ENCODE measurements at places on chromosomes 3 and 15.

- DNase-seq = no peak
Observed at GRCh38 chr3:142152384-142152783, 3.0 kb upstream of the TFDP2 start.

DNA sequence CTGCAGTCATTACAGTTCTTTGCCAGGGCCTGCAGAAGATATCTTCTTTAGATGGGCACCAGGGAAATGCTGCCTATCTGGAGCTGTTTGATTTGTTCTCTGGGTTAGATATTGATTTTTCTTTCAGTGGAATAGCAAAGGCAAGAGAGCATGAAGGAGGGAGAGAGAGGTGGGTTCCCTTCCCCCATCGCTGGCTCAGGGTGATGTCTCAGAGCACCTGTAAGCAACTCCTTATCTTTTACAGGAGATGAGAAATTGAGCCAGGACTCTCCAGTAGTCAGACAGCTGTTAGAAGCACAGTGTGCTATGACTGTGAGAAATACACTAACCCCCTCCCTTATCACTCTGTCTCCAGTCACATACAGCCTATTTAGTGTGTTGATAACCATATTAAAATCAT lies 89.3 kb upstream of the SLC24A5 start:
- no peak for DNase-seq

GRCh38 chr3:129727707-129728106 lies 121.2 kb upstream of the PLXND1 start:
- DNase-seq = no peak

GRCh38 chr3:61562721-61563312 lies 1.4 kb downstream of the PTPRG start:
- no peak for DNase-seq

DNA sequence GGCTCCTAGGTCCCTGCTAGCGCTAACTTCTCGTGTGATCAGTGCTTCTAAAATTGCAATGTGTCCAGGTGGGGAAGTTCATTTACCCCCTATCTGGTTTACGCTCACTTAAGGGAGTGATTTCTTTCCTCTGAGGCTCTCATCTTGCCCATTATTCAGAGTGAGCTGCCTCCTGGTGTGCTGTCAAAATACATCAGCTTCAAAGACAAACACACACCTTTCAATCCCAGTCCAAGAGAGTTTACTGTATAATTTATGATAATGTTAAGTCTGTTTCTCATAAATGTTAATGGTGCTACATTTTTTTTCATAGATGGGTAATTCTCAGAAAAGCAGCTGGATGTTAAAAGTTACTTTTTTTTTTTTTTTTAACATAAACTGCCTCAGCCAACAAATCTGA lies 112.3 kb downstream of the RORA start:
- DNase-seq = no peak

- no peak for DNase-seq
Observed at GRCh38 chr15:58840048-58840447, 68.9 kb downstream of the MINDY2 start.

DNA sequence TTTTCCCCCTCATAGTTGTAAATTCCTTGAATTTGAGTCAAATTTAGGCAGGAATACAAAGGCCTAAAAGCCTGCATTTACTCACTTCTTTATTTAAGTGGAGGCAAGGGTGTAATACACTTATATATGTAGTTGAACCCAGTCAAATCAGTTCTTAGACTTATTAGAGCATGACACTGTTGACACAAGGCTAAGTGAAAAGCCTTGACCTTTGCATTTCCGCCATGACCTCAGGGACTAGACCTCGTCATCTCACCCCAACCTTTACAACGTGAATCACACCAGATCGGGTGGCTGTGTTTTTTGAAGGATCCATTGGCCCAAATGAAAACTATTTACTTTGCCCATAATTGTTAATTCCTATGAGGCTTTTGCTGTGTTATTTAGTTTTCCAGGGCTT lies 774.4 kb downstream of the ROBO1 start:
- no peak for DNase-seq

- DNase-seq = no peak
Observed at GRCh38 chr3:171055336-171056178, 29.0 kb upstream of the SLC2A2 start.

DNA sequence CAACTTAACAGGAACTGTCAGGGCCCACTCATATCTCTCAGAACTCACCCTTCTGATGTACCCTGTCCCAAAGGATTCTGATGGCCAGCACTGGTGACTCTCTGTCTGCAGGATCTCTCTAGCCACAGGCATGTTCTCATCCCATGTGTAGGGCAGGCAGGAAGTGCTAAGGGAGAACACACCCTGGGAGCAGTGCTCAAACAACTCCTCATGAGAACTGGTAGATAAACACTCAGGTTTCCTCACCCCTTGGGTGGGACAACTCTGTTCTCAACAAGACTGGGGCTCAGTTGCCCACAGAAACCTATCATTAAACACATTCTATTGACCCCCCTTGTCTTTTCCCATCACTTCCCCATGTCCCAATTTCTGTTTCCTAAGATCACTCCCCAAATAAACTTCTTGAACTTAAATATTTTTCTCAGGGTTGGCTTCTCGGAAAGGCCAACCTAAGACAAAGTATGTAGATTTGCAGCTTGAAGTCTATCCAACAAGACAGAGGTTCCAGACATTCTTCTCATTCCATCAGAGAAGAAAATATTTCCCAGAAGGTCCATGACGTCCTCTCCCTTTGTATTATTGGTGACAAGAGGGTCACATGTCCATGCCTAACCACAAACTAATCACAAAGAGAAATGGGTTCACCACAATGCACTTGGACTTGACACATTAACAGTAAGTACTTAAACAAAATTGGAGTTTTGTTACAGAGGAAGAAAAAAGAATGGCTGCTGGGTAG lies 276.6 kb upstream of the GADL1 start:
- DNase-seq = no peak

DNA sequence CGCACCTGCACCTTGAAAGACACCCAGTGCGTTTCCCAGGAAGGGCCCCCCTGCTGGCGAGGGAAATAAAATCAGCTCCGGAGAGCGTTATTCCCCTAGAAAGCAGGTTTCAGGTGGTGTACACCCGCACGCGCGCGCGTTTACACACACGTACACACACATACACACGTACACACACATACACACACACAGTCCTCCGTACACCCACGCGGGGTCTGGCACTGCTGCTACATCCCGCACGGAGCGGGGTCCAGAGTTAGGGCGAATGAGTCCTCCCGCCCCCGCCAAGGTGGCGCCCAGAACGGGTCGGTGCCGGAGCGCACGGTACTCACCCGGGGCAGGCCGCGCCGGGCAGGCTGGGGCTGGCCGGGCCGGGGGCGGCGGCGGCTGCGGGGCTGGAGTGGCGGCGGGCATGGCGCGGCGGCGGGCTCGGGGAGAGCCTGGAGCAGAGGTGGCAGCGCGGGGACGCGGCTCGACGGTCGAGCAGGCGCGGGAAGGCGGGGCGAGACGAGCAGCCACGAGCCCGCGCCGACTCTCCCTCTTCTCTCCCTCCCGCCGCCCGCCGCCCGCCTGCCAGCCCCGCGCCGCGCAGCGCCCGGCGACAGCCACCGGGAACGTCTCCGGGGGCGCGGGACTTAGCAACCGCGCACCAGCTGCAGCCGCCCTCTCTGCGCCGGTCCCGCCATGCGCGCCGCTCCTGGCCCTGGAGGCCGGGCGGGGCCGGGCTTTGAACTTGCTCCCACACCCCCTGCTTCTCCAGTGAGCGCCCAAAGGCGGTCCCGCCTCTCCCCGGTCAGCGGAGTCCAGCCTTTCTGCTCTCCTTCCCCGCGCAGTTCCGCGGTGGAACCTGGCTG lies at the start of gene DCLK3:
Gene DCLK3 (minus strand): TSS at position 704 of the 854 bp plus-strand sequence. CDS start 290 bp downstream, at position 414.
- no peak for DNase-seq

GRCh38 chr3:10964537-10965167 lies 27.9 kb upstream of the SLC6A1 start:
- no peak for DNase-seq

DNA sequence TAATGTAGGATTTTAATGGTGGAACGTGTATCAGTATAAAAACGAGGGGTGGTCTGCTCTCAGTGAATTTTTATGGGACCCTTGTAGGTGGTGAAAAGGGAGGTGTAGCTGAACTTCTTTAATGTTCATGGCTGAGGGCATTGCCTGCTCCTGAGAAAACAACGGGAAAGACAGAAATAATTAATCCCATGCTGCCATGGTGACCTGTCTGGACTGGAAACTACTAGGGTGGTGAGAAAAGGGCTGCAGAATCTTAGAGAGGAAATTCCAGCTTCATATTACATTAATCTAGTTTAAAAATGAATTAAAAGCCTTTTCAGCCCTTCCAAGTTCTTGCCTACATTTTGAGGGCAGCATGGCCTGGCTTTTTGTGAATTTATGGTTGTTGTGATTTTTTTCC lies 47.6 kb downstream of the ZBTB38 start:
- DNase-seq = no peak

- DNase-seq = no peak
Observed at GRCh38 chr15:62880278-62880677, 162.3 kb upstream of the TPM1 start.

DNA sequence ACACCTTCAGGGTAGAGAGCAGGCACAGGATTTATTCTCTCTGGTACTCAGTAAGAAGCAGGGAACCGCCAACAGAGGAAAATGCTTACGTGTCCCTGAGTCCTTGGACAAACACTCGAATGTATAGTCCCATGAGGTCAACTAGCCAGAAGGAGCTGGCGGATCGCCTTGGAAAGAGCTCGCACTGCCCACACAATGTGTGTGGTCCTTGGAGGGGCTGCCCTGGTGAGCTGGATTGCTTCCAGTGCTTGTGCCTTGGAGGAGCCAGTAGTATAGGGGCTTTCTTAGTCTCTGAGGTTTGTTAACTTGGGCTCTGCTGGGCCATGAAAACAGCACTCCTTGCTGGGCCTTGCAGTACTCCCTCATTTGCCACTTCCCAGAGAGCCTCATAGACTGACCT lies 40.7 kb upstream of the VILL start:
- DNase-seq = no peak

DNA sequence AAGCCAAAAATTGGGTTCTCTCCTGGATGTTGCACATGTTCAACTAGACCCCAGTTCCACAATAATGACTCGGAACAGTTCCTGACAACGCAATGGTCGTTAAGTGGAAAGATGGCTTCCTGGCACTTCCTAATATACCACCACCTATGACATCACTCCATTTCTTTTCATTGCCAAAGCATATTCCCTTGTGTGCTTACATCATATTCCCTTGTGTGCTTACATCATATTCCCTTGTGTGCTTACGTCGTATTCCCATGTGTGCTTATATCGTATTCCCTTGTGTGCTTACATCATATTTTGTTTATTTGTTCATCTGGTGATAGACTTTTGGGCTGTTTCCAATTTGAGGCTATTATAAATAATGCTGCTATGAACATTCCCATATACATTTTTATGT lies 39.2 kb downstream of the TFRC start:
- DNase-seq = no peak

DNA sequence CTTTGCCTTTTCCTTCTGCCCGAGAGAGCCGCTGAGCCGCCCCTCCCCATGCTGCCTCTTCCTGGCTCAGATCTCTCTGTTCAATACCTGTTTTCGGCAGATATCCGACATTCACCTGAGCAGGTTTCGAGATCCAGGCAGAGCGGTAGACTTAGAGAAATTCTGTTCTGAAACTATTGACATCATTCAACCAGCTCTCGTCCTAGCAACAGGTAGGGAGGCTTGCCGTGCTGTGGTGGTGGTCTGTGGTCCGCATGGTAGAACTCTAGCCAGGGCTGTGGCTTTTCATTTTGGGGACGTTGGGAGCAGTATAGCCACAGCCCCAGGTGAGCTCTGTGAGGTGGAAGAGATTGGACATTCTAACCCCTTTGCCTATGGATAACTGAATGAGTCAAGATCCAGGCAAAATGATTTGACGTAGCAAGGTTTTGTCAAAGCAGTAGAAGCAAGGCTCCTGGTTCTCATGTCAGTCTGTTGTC lies 810 bp downstream of the TMEM62 start:
- peak; percentile 1 for DNase-seq

DNA sequence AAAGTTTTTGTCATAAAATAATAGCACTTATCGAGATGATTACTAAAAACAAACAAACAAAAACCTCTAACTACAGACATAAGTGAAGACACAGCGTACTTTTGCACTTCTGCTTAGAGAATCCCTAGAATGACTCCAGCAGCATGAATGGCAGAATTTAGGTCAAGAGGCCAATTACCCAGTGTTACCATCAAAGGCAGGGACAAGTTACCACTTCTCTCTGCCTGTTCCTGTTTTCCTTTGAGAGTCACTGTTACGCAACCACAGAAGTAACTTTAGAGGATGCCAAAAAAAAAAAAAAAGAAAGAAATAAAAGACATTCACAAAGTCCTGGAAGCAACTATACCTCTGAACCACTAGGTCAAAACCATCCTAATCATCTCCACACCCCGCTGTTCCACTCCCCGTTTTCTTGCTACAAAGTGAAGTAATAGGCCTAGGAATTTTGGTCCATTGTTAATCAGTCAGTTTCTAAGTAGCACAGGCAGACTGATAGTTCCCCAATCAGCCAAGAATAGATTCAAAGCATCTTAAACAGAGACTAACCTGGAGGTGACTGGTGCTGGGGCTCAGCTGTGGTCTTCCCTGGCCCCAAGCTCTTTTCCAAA lies 41.9 kb downstream of the FMN1 start:
- DNase-seq = no peak

- no peak for DNase-seq
Observed at GRCh38 chr3:16090024-16090423, 84.5 kb upstream of the GALNT15 start.

GRCh38 chr3:43995547-43996378 lies 245.9 kb upstream of the TOPAZ1 start:
- peak; percentile 5 for DNase-seq

DNA sequence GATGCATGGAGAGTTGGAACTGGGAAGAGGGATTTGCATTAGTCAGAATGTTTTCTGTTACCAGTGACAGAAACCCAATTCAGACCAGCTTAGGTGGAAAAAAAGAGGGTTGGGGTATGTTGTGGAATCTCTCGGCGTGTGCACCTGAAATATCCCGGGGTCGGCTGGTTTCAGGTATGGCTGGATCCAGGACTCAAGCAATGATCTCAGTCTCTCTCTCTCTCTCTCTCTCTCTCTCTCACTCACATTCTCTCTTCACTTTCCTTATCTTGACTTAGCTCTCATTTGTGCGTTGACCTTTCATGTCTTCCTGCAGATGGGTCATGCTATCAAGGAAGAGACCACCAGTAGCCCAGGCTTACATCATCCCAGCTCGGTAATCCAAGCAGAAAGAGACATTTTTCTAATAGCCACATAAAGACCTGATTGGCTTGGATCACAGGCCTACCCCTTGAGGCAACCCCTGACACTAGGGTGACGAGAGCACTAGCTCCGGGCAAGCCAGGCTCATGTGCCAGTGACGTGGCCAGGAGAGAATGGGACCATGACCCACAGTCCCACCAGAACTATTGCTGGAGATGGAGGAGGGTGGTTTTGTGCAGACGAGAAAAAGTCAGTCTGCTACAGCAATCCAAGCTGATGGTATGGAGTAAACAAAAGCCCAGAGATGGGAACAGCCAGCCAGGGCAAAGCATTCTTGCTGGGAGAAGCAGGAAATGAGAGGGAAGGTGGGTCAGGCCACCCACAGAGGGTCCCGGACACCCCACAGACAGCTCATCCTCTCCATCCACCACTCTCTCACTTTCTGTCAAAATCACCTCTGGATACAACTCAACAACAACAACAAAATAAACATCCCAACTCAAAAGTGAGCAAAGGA lies 91.7 kb downstream of the CHSY1 start:
- DNase-seq = no peak
